ENCODE measurements at places on chromosomes 7 and 10.

GRCh38 chr7:105691680-105692564 lies 110.6 kb upstream of the EFCAB10 start:
- DNase-seq = no peak

DNA sequence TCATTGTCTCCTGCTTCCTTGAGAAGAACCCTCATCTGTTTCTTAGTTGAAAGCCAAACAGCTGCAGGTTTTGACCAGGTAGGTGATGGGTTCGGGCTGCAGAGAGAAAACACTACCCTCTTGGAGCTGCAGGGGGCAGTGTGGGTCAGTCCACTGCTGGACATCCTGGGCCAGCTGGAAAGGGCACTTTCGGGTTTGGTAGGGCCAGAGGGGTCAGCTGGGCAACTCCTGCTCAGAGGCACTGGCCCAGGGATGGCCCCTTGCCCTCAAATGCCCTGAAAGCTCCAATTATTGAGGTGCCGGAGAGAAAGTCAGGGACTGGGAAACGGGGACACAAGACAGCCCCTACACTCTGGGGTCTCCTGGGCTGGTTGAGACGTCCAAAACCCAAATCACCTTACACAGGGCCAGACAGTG lies 90.7 kb downstream of the MKI67 start:
- DNase-seq = no peak

- no peak for DNase-seq
These were observed 268.6 kb downstream of the HGF start for GRCh38 chr7:81501220-81501619.

DNA sequence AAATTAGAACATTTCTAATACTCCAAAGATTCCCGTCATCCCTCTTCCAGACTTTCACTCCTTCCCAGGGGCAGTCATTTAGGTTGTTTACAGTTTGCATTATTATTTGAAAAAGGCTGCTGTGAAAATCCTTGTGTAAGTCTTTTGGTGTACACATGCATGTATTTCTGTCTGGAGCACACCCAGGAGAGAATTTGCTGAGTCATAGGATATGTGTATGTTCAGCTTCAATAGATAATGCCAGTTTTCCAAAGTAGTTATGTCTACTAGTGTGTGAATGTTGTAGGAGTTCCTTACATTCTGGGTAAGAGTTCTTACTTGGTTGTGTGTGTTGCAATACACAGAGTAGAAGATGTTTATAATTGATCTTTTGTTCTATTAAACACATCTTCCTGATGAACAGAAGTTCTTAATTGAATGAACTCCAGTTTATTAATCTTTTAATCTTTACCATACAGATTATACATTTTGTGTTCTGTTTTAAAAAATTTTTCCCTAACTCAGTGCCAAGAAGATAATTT lies 25.3 kb downstream of the CROT start:
- DNase-seq = no peak

DNA sequence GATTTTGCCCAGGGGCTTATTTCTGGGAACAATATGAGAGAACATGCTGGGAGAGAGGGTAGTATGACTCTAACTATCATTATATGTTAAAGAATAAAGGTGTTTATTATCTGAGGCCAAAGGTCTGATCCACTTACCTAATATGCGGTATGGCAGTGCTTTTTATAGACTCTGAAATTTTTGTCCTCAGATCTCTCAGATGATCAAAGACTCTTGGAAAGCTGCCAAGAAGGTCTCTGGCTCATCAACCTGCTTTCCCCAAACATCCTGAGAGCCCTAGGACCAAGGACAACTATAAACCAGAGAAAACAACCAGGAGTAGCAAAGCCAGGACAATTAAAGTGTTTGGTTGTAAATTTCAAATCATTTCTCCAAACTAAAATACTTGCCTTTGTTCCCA lies 255.7 kb upstream of the LRRN3 start:
- no peak for DNase-seq

Data from nucleus accumbens (tissue), 56 donors.